ENCODE measurements at places on chromosomes 4 and X.

- DNase-seq = no peak
Observed at GRCh38 chr4:10737337-10737736, 52.8 kb upstream of the CLNK start.

- DNase-seq = no peak
Observed at GRCh38 chr4:22490718-22491315, 25.0 kb downstream of the ADGRA3 start.

GRCh38 chr4:85929961-85930665, 429.7 kb downstream of the MAPK10 start:
- peak; percentile 53 for DNase-seq

- no peak for DNase-seq
Observed at GRCh38 chr4:184934184-184934583, 84.1 kb upstream of the HELT start.

DNA sequence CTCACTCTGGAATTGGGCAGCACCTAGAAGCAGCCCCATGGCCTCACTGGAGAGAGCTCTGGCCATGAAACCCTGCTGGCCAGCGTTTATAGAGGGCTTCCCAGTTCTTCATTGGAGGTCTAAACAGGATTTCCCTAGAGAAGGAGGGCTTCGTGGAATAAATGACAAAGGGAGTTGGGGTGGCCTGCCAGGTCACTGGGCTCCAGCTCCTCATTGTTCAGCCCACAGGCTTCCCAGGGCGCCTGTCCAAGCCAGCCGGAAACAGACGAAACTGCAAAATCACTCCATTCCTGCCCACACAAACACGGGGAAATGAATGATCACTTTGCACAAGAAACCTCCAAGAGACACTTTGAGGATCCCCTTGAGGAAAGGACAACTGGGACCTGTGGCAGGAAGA, 189.7 kb downstream of the TSPAN5 start:
- DNase-seq = no peak

DNA sequence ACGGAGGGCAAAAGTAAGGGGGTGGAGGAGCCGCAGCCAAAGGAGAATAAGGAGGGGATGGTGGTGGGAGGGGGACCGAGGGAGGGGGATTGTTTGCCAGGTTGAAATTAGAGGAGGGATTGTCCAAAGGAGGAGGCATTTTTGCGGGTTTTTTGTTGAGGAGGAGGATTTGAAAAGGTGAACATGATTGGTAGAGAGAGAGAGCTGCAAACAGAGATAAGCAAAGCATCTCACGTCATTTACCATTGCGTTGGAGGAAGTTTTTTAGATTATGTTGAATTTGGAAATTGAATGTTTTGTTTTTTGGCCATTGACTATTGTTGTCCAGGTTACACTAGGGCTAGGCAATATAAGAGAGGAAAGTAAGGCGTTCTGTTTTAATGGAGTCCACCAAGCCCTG, 54.5 kb upstream of the ABCB7 start:
- DNase-seq = no peak

- peak; percentile 62 for DNase-seq
Observed at GRCh38 chrX:49163555-49164419, 1.2 kb downstream of the MAGIX start.

GRCh38 chr4:1641671-1642070, 42.4 kb downstream of the FAM53A start:
- no peak for DNase-seq

DNA sequence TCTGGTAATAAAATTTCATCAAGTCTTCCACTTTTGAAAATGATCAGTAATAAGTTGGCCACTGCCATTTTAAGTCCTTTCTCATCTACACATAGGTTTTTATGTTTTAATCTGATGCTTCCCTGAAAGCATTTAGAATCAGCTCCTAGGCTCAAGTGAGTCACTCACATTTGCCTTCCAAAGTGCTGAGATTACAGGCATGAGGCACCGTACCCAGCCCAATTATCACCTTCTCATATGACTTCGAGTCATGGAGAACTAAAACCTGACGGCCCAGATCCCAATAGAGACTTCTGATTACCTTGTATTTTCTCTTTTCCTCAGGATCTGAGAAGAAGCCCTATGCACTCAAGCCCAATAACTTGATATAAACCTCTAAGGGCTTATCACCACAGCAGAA, 140.8 kb downstream of the OPHN1 start:
- DNase-seq = no peak

- DNase-seq = no peak
Observed at GRCh38 chr4:41512596-41512995, 25.4 kb upstream of the LIMCH1 start.

- DNase-seq = no peak
Observed at GRCh38 chr4:9963328-9963727, 58.0 kb downstream of the SLC2A9 start.

GRCh38 chrX:12992544-12993118, 17.7 kb downstream of the TMSB4X start:
- no peak for DNase-seq

- no peak for DNase-seq
Observed at GRCh38 chr4:22391551-22391950, 124.3 kb downstream of the ADGRA3 start.

DNA sequence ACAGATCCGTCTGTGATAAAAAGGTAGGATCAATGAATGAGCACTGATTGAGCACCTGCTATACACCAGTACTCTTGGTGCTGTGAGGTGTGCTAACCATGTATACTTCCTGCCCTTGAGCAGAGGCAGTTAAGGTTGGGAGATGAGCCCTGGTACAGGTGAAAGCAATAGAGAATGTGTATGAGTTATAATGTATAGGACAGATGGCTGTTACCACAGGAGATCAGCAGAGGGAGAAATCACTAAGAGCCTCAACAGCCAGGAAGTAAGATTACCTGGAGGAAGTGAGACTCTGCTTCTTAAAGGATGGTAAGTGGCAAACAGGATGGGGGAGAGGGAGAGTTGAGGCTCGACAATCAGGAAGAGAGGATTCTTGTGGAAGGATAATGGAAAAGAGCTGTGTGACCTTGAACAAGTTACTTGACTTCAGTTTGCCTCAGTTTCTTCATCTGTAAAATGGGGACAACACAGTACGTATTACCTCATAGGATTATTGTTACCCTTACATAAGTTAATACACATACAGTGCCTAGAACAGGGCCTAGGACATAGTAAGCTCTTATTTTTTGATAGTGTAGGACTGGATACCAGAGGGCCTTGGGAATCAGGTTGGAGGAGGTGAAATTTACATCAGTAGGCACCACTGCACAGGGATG, 9.1 kb downstream of the CXCR3 start:
- DNase-seq = no peak

DNA sequence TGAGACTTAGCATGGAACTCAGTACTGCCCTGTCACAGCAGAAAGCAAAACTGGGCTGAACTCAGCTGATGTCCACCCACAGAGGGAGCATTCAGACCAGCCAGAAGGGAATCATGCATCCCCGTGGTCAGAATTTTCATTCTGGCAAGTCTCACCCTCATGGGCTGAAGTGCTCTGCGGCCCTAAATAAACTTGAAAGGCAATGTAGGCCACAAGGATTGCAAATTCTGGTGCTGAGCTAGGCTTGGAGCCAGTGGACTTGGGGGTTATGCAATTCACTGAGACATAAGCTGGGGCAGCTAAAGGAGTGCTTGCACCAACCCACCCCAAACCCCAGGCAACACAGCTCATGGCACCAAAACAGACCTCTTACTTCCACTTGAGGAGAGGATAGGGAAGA, 494.1 kb downstream of the GABRG1 start:
- DNase-seq = no peak

- DNase-seq = no peak
Observed at GRCh38 chr4:18051281-18051680, 29.7 kb upstream of the LCORL start.

GRCh38 chr4:173386751-173387150, 12.2 kb downstream of the SCRG1 start:
- no peak for DNase-seq

DNA sequence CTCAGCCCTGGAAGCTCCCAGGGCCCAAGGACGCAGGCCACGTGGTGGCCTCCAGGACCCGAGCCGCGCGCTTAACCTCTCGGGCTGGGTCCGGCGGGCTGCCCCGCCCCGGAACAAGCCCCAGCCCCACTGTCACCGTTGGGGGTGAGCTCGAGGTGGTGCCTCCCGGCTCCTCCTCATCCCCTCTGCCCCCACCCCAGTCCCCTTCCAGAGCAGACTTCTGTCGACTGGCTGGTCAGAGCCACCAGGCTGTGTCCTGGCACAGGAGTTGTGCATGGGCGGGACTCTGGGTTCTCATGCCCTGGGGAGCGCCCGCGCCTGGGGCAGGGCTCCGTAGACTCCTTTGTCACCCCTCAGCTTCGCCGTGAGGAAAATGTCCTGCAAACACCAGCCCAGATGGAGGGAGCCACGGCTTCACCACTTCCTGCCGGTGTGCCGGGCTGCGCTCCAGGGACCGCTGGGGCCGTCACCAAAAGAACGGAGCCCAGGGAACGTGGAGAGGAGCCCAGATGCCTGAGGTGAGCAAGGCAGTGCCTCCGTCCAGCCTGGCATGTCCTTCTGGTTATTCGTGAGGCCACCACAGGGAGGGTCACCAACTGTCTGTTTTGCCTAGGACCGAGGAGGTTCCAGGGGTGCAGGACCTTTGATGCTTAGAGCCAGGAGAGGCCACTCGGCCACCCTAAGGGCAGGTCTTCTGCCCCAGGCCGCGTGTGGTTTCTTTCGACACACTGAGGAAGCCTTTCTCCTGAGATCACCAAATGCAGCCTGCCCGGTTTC, 7.1 kb upstream of the RGS12 start:
- DNase-seq = no peak

- DNase-seq = no peak
Observed at GRCh38 chrX:41449131-41449530, 2.0 kb downstream of the NYX start.

GRCh38 chrX:63511361-63511760, 160.2 kb upstream of the SPIN4 start:
- DNase-seq = no peak

DNA sequence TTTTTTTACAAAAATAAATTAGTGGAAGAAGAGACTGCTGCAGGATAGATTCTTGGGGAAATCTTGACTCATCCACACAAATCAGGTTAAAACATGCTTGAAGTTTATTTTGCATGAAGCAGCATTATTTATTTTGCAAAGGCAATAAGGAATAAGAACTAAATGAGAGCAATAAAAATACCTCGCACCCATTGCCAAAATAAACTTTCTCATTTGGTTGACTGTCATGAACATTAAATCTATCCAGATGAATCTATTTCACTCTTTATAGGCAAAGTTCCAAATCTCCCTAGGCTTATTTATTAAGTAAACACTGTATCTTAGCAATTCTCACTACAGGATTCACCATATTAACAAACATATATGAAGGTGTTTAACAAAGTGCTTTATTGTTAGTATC, 58.9 kb downstream of the HOPX start:
- DNase-seq = no peak

DNA sequence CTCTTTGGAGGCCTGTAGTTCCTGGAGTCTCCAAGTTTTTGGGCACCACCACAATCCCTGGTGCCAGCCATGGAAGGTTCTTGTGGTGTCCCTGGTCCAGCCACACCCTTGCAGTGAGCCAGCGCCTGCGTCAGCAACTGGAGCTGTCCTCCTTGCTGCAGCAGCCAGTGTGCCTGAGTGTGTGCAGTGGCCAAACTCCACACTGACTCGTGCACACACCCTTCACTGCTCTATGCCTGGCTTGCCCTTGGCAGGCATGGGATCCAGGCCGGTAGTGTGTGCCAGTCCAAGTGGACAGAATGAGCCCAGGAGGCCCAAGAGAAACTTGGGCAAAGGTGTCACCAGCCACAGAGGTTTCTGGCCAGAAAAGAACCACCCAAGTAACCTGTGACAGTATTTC, 1074.0 kb downstream of the PCDH18 start:
- DNase-seq = no peak

GRCh38 chr4:2243681-2244380, 1.9 kb upstream of the HAUS3 start:
- no peak for DNase-seq

DNA sequence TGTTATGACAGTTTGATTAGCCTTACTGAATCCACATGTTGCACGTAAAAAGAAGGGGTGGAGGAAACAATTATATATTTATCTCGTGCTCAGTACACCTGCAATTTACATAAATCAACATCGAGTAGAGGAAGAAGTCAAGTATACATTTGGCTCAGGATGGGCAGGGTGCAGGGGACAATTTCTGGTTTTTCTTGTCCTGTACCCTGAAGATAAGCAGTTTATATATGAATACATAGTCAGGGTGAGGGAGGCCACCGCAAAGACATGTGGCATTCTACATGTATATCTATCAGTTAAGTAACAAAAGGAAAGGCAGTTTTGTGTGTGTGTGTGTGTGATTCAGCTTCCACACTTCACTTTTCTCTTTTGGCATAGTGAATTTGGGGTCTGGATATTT, 11.1 kb upstream of the EREG start:
- no peak for DNase-seq

DNA sequence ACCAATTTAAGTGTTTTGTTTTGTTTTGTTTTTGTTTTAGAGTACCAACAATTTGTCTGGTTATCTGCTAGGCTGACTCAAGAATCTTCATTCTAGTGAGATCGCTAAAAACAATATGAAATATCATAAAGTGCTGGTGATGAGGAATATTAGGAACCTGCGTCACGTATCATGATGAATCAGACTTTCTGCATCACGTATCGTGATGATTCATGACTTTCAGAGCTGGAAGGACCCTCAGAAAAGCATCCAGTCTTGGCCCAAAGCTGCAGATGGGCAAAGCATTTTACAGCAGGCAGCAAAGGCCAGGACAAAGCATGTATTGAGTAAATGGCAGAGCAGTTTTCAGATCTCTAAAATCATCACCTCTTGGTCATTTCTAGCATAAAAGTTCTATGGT, 278.0 kb upstream of the BOD1L1 start:
- no peak for DNase-seq

DNA sequence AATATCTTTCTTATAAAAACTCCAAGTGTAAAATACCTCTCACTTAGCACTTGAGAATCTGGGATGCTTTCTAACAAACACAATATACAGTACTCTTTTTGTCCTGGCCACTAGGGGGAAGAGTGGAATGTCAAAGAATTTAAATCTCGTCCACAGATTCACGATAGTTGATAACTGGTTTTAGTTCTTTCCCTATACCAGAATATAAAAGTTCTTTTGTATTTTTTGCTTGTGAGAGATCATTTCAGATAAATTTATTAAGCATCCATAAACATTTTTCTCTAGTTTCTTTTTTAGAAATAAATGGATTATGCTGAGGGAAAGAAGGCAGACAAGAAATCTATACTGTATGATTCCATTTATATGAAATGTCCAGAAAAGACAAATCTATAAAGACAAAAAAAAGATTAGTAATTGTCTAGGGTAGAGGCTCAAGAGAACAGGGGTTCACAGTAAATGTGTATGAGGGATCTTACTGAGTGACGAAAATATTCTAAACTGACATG, 50.4 kb downstream of the MGARP start:
- peak; percentile 15 for DNase-seq

GRCh38 chr4:181674315-181674875, 568.8 kb upstream of the TENM3 start:
- no peak for DNase-seq

- no peak for DNase-seq
Observed at GRCh38 chrX:27466051-27466450, 2.9 kb upstream of the PPP4R3C start.

DNA sequence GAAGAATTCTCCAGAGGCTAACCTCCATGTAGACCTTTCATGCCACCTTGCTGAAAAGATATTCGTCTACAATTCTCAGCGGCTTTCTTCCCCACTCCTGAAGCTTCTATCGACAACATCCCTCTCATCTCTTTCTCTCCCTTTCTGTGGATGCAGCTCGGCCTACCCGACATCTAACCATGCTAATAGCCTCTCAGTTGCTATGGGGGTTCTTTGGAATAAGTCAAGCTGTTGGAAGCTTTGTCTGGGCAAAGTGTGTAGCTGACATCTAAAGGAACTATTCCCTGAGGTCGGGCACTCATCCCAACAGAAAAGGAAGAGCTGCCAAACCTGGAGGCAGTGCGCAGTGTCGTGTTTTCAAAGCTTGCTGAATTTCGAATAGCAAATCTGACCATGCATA, 192.1 kb downstream of the RBMX2 start:
- DNase-seq = no peak

Data from SHP77 (cell line).